ENCODE measurements at places on chromosomes 6 and 20.

GRCh38 chr6:110255211-110255750 lies 75.1 kb downstream of the CDC40 start:
- no peaks in the 10 kb centered on the region for H3K27me3 ChIP-seq
- peak; percentile 18 for DNase-seq
- no peak overlapping the region for H3K27ac ChIP-seq
- H3K36me3 ChIP-seq: no peaks in the 10 kb centered on the region
- no peaks in the 10 kb centered on the region for H3K4me1 ChIP-seq

DNA sequence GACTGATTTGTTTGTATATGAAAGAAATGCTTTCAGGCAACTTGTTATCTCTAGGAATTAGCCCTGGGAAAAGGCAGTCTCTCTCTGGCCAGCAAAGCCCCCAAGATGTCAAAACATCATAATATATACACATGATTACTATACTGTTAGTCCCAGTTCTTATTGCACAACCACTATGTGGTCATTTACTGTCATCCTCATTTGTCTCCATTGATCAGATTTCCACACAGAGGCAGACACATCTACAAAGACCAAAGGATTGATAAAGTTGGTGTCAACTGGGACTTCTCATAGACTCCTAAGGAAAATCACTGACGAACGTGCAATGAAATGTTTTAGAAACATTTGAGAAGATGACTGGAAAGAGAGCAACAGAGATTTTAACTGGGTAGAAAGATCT lies 71.9 kb upstream of the POPDC3 start:
- no peaks in the 10 kb centered on the region for H3K27me3 ChIP-seq
- H3K4me3 ChIP-seq: no peak overlapping the region
- DNase-seq: no peak
- no peaks in the 10 kb centered on the region for H3K4me1 ChIP-seq
- H3K36me3 ChIP-seq: no peaks in the 10 kb centered on the region

DNA sequence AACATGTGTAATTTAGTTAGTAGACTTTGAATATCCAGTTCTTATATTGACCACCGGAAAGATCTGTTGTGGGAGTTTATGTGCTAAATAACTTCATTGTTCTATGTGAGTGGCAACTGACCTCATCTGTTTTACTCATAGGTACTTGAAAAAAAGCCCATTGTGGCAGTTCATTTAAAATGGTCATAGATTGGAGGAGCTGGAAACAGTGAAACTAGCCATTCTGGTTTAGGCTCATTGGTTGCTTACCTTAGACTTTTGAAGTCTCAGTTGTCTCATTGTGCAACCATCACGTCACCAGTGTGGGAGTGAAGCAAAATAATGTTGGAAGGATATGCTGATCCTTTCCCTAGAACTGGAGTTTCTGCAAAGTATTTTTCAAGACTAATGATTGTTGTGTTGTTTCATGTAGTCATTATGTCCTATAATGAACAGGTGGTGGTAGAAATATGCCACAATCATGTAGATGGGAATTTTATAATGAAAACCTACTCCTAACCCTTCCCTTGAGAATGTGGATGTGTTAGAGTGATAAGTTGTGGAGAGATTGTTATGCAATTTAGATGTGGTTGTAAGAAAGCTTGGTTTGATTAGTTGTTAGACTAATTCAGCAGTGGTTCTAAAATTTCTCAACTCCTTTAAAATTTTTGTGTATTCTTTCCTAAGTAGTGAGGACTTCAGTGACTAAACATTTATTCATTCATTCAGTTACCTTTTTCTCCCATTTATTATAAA lies 18.3 kb downstream of the DSP start:
- H3K4me1 ChIP-seq: no peaks in the 10 kb centered on the region
- H3K4me3 ChIP-seq: no peak overlapping the region
- DNase-seq: no peak
- H3K36me3 ChIP-seq: no peaks in the 10 kb centered on the region
- H3K27ac ChIP-seq: no peak overlapping the region

DNA sequence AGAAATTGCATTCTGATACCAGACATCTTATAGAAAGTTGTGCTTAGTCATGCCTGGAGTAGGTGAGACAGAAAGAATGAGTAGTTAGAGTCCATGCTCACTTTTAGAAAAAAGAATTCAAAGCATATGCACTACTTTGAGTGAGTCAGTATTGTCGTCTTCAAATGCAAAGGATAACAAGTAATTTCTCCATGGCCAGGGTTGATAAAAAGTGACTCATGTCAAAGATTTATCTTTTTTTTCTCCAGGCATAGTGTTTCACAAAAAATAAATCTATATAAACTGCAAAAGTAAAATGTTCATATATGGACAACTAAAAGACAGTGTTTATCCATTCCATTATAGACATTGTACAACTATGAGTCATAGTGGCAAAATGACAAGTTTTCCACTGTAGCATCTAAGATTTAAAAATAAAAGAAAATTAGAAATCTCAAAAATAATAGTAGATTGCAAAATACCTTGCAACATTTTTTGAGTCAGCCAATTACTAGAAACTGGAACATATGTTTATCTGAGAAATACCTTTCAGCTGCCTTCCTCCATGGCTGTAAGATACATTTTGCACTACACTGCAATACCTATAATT lies 329.6 kb downstream of the GRIK2 start:
- no peak overlapping the region for H3K27ac ChIP-seq
- DNase-seq: no peak

DNA sequence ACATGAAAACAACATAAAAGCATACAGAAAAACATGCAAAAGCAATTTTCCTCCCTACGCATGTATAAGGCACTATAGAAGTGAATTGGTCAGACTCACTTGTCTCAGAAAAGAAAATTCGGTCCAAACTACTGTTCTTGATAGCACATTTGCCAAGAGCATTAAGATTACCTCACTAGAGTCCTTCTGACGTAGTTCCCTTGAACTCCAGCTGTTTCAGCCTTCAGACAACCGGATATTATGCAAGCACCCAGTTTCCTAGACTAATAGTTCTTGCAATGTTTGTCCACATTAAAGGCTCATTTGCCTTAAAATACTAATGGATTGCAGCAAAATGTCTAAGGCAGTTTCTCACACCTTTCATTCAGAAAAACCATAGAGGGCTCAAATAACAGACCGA lies 2.5 kb upstream of the CASS4 start:
- DNase-seq: peak; percentile 61
- H3K4me1 ChIP-seq: peaks cover 20% of the 10 kb centered on the region
- no peaks in the 10 kb centered on the region for H3K36me3 ChIP-seq
- H3K27ac ChIP-seq: peak overlapping the region; percentile 23
- H3K27me3 ChIP-seq: no peaks in the 10 kb centered on the region

DNA sequence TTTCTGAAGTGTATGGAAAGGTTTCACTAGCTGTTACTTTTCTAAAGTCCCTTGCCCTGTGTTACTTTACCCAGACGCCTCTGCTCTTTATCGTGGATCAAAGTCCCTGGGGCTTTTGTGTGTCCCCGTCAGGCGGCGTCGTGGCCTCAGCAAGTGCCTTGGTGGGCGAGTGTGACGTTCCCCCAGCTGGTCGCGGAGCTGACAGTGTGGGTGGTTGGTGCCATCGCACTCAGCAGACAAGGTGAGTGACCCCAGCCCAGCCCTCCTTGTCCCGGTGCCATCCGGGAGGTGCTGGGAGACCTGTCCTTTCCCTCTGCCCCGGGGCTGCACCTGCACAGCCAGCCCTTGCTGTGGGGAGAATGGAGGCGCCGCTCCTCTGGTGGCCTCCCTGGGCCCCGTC lies 27.3 kb upstream of the TCFL5 start:
- no peaks in the 10 kb centered on the region for H3K27me3 ChIP-seq
- H3K27ac ChIP-seq: no peak overlapping the region
- DNase-seq: no peak
- H3K4me1 ChIP-seq: no peaks in the 10 kb centered on the region
- H3K36me3 ChIP-seq: no peaks in the 10 kb centered on the region

GRCh38 chr6:116328528-116328903 lies 42.2 kb upstream of the DSE start:
- DNase-seq: no peak
- peaks cover 8% of the 10 kb centered on the region for H3K4me1 ChIP-seq
- H3K36me3 ChIP-seq: no peaks in the 10 kb centered on the region

DNA sequence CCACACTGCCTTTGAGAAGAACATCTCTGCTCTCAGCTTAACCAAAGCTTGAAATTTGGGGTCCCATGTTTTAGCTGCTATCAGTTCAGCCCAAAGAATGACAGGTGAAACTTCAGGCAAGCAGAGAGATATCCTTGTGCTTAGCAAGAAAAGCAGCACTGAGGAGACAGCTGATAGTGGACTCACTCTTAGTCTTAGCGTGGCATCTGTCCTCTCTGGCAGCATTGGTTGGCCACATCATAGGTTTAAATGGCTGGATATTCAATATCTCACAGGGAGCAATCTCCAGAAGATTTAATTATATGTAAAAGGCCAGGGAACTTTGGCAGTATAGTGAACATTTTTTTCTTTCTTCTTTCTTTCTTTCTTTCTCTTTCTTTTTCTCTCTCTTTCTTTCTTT lies 131.1 kb upstream of the SGK1 start:
- no peak for DNase-seq
- H3K4me3 ChIP-seq: no peak overlapping the region
- no peaks in the 10 kb centered on the region for H3K36me3 ChIP-seq
- H3K4me1 ChIP-seq: no peaks in the 10 kb centered on the region
- H3K27ac ChIP-seq: no peak overlapping the region
